ENCODE measurements at places on chromosomes 7 and 10.

DNA sequence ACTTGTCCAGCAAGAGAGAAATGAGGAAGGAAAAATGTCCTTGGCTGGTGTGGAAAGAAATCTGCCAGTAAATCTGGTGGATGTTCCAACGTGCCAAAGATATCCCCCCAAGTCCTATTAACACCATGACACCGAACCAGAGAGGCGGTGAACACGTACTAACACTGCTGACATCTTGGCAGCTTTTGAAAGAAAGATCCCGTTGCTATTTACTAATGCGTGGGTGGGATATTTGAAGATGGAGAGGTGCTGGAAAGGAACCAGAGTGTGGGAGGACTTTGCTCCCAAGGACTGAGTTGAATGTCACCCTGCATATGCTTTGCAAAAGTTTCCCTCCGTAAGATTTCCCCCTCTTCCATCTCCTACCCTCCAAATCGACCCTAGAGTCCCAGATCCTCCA, 7.9 kb downstream of the CCDC3 start:
- DNase-seq = no peak

GRCh38 chr10:95831515-95831914, 75.6 kb downstream of the ENTPD1 start:
- DNase-seq = no peak

- no peak for DNase-seq
These were observed 133.0 kb upstream of the TNS3 start for GRCh38 chr7:47714669-47715607.

- DNase-seq = no peak
These were observed 123.2 kb downstream of the GALNT11 start for GRCh38 chr7:152148706-152149105.

DNA sequence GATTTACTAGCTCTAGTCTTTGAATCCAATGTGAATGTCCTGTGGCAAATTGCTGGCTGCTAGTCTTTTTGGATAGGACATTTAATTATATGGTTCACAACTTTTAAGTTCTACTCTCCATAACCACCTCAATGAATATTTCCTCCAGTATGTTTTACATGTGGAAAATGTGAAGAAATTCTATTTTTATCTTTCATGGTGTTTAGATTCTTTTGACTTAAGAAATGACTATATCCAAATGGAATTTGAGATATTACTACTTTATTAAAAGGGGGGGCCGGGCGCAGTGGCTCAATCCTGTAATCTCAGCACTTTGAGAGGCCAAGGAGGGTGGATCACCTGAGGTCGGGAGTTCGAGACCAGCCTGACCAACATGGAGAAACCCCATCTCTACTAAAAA, 202.0 kb downstream of the ARL4A start:
- no peak for DNase-seq

DNA sequence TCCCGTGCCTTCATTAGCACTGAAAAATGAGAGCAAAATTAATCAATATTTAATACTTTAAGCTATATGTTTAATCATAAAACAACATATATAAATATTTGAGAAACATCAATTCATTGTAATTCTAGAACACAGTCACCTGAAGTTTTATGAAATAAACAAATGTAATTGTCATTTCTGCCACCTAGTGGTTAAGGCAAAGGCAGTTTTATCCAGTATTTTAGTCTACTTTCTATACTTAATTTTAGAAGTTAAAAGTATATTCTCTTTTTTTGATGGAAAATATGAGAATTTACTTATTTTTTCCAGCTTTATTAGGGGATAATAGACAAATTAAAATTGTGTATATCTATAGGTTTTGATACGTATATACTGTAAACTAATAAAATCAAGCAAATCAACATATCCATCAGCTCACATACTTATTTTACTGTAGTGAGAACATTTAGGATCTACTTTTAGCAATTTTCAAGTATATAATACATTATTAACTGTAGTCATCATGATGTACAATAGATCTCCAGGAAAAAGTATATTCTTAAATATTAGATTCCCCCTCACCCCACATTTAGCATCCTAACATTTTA, 16.9 kb downstream of the PCGF6 start:
- DNase-seq = no peak
